ENCODE measurements at places on chromosomes 4 and X. TPM values are rescaled to one million over a fixed set of nuclear protein-coding genes. Genes with fewer than 3 reads are reported as not detected.

GRCh38 chr4:48914311-48914710 is 7.7 kb upstream of the OCIAD2 start:
- DNase-seq: no peak
- H3K4me1 ChIP-seq: peaks cover 15% of the 10 kb centered on the region
- H3K27ac ChIP-seq: no peak overlapping the region
- H3K36me3 ChIP-seq: no peaks in the 10 kb centered on the region
- H3K27me3 ChIP-seq: no peaks in the 10 kb centered on the region
- no peak overlapping the region for H3K4me3 ChIP-seq

DNA sequence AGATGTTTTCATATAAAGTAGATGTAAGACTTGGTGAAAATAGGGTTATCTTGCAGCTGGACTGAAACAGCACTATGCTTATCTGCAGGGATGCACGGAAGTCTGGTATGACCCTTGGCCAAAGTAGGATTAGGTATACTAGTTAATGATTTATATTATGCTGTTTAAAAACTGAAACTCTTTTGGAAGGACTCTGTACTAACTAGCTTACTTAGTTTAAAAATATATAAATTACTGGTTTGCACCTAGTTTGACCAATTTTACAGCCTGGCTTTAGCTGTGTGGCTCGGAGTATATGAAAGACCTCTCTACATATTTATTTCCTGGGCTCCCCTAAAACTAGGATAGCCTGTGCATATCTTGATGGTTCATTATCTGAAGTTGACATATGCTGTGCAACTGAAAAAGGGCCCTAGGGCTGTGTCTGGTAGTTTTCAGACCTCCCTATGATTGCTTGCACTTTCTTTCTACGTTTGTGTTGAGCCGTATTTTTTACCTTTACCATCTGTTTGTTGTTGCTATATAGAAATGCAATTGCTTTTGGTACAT is 89.2 kb downstream of the TMEM144 start:
- H3K4me3 ChIP-seq: no peak overlapping the region
- no peaks in the 10 kb centered on the region for H3K36me3 ChIP-seq
- H3K27ac ChIP-seq: no peak overlapping the region
- peaks cover 2% of the 10 kb centered on the region for H3K4me1 ChIP-seq

DNA sequence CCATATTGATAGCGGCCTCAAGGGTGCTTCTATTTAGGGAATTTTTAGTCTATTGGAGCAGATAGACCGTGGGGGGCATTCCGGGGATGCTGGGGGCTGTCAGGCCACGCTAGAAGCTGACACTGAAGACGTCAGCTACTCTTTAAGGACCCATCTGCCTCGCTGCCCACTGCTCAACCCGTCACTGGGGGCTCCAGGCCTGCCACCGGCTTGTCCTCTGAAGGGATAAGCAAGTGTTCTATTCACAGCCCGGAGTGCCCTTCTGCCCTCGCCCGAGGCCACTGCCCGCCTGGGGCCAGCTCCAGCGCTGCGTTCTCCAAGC is 679 bp upstream of the MSL3 start:
- DNase-seq: no peak
- H3K4me1 ChIP-seq: peaks cover 10% of the 10 kb centered on the region
- peaks cover 8% of the 10 kb centered on the region for H3K27me3 ChIP-seq
- H3K4me3 ChIP-seq: peak overlapping the region; percentile 37
- H3K36me3 ChIP-seq: no peaks in the 10 kb centered on the region

DNA sequence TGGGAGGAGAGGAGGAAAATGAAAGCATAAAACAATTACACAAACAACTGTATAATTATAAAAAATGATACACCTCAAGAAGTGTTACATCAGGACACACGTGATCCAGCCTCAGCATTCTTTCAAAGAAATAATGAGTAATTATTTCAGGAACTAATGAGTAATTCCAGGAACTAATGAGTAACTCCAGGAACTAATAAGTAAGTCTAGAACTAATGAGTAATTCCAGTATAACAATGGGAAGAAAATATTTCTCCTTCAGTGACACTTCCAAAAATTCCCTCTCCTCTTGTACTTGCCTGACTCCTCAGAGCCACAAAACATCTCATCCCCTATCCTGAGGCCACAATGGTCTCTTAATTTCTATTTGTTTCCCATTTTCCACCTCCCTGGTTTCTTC is 63.5 kb upstream of the COL25A1 start:
- peak overlapping the region; percentile 25 for H3K4me3 ChIP-seq
- no peaks in the 10 kb centered on the region for H3K27me3 ChIP-seq
- no peaks in the 10 kb centered on the region for H3K36me3 ChIP-seq
- H3K4me1 ChIP-seq: peaks cover 16% of the 10 kb centered on the region

DNA sequence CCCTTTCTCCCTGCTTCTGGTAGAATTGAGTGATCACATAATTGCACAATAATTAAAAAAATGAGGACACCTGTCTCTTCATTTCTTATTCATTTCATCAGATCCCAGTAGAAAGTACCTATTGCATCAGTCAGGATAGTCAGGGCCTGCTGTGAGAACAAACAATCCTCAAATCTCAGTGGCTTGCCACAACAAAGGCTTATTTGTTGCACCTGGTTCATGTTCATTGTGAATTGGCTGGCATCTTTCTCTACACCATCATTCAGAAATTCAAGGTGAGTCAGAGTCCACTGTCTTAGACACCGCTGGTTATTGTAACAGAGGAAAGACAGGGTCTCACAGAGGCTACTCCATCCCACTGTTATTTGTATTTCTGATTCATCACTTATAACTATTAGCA is 409.8 kb downstream of the STIM2 start:
- no peaks in the 10 kb centered on the region for H3K36me3 ChIP-seq
- no peaks in the 10 kb centered on the region for H3K27me3 ChIP-seq
- no peak overlapping the region for H3K4me3 ChIP-seq
- no peak overlapping the region for H3K27ac ChIP-seq

- no peaks in the 10 kb centered on the region for H3K27me3 ChIP-seq
- no peak overlapping the region for H3K4me3 ChIP-seq
- no peak overlapping the region for H3K27ac ChIP-seq
- no peak for DNase-seq
- H3K36me3 ChIP-seq: no peaks in the 10 kb centered on the region
Measured at GRCh38 chrX:96861218-96861617, 22.5 kb upstream of the RPA4 start.

GRCh38 chrX:19958552-19959486 is 32.0 kb downstream of the BCLAF3 start:
- DNase-seq: no peak
- H3K36me3 ChIP-seq: no peaks in the 10 kb centered on the region
- H3K27ac ChIP-seq: no peak overlapping the region
- H3K4me1 ChIP-seq: peaks cover 2% of the 10 kb centered on the region
- H3K27me3 ChIP-seq: no peaks in the 10 kb centered on the region

DNA sequence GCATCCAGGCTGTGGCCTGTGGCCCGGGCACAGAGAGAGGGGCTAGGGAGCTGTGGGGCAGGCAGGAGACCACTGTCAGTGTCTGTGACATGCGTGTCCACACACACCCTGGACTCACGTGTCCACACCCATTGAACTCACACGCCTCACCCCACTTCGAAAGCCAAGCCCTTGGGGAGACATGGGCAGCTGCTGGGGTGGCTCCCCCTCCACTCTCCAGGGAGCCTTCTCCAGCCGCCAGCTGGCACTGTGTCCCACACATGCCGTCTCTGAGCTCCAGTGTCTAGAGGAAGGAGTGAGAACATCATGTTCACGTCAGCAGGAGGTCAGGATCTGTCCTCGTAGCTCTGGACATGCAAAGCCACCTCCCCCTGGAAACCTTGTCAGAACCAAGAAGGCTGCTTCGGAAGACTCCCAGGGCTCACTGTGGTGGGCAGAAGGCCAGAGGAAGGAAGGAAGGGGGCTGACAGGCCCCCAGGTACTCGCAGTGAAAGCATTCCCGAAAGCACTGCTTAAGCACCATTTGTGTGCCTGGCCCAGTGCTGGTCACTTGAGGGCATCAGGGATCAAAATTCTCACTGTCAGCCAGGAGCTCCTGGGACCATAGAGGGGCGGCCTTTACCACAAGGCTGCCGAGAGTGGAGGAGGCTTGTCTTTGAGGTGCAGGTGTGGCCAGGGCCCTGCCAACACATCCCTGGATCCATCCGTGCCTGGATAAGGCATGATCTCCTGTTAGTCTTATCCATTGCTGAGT is 61.4 kb downstream of the HTRA3 start:
- no peaks in the 10 kb centered on the region for H3K4me1 ChIP-seq
- no peak overlapping the region for H3K4me3 ChIP-seq
- no peaks in the 10 kb centered on the region for H3K36me3 ChIP-seq
- no peak overlapping the region for H3K27ac ChIP-seq

DNA sequence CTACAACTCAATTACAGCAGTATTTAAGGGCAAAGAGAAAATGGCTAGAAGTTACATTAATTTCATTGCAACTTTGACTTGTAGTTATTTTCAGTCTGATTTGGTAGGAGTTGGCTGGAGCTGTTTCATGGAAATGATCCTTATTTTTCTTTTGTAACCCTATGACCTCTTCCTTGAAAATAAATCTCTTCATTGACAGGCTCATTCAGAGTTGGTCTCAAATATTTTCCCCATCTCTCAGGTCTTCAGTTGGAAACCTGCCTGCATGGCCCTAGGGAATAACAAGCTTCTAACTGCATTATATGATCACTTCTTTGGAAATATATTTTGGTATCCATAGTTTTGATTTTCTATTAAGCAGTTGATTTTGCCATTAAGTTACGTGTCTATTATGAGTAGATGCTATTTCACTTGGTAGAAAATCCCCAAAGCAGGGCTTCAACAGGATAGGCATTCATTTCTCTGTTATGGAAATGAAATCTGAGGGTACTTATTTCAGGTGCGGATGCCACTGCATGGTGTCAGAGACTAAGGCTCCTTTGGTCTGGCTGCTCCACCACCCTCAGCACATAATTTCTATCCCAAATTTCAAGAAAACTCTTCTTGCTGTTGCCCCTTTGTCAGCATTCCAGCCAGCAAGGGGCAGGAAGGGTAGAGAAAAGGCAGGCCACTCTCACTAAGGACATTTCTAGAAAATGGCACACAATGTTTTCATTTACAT is 502.5 kb downstream of the SPRY1 start:
- H3K4me1 ChIP-seq: peaks cover 49% of the 10 kb centered on the region
- H3K27ac ChIP-seq: no peak overlapping the region
- H3K27me3 ChIP-seq: no peaks in the 10 kb centered on the region
- peak; percentile 68 for DNase-seq
- no peak overlapping the region for H3K4me3 ChIP-seq

- H3K27me3 ChIP-seq: no peaks in the 10 kb centered on the region
- no peak overlapping the region for H3K4me3 ChIP-seq
- DNase-seq: no peak
- no peak overlapping the region for H3K27ac ChIP-seq
- H3K36me3 ChIP-seq: no peaks in the 10 kb centered on the region
Measured at GRCh38 chr4:104549736-104550135, 55.0 kb upstream of the CXXC4 start.

GRCh38 chr4:141375855-141376254 is 155.2 kb downstream of the ZNF330 start:
- no peak overlapping the region for H3K4me3 ChIP-seq
- DNase-seq: peak; percentile 65
- no peaks in the 10 kb centered on the region for H3K4me1 ChIP-seq
- H3K27ac ChIP-seq: no peak overlapping the region
- H3K36me3 ChIP-seq: no peaks in the 10 kb centered on the region

GRCh38 chr4:163493643-163494359 is 689 bp upstream of the TMA16 start:
- H3K27ac ChIP-seq: peak overlapping the region; percentile 87
- H3K27me3 ChIP-seq: no peaks in the 10 kb centered on the region
- peaks cover 23% of the 10 kb centered on the region for H3K4me1 ChIP-seq
- no peaks in the 10 kb centered on the region for H3K36me3 ChIP-seq

DNA sequence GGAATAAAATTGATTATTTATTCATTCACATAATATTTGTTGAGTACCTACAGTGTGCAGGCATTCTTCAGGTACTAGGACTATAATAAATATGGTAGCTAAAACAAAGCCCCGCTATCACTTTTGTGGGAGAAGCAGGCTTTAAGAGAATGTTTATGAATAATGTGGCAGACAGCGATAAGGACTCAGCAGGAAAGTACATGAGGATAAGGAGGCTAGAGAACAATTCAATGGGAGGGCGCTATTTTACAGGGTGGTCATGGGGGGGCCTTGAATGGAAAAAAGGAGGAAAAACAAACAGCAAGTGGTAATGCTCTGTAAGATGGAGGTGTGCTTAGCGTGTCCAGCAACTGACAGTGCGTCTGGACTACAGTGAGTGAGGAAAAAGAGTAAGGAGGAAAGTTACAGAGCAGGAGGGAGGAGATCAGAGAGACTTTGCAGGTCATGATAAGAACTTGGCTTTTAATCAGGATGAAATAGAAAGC is 264.2 kb upstream of the ETNPPL start:
- no peaks in the 10 kb centered on the region for H3K27me3 ChIP-seq
- H3K27ac ChIP-seq: peak overlapping the region; percentile 86
- DNase-seq: peak; percentile 76
- H3K4me3 ChIP-seq: no peak overlapping the region
- H3K4me1 ChIP-seq: peaks cover 23% of the 10 kb centered on the region
- no peaks in the 10 kb centered on the region for H3K36me3 ChIP-seq

DNA sequence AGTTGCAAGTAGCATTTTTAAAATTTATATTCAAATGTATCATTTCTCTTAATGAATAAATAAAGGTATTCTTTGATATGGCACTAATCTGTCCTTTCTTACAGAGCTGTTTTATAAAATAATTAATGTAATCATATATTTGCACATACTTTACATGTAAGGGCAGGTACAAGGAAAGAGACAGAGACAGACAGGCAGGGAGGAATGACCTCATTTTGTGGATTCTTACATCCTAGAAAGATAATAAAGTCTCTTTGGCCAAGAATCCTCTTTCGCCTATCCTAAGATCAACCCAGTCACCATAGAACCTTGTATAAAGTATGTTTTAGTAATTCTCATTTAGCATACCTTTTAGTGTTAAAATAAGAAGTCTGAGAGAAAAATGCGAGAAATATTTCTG is 98.5 kb upstream of the CTSO start:
- DNase-seq: no peak
- H3K27me3 ChIP-seq: no peaks in the 10 kb centered on the region
- H3K4me1 ChIP-seq: no peaks in the 10 kb centered on the region
- no peak overlapping the region for H3K4me3 ChIP-seq
- no peaks in the 10 kb centered on the region for H3K36me3 ChIP-seq

The CT45A2 gene
- not detected for total RNA-seq

The MAGEA4 gene
- total RNA-seq: not detected

The POU4F2 gene
- not detected for total RNA-seq

The XG gene
- total RNA-seq: 0.44 TPM

The NEUROG2 gene
- total RNA-seq: not detected

The LARP7 gene
- 35.1 TPM for total RNA-seq

The SORBS2 gene
- total RNA-seq: 82.5 TPM

The PRDM8 gene
- 0.82 TPM for total RNA-seq

The CXCL11 gene
- 1.1 TPM for total RNA-seq
